ENCODE measurements at places on chromosomes 6 and 20. TPM values are rescaled to one million over a fixed set of nuclear protein-coding genes. Genes with fewer than 3 reads are reported as not detected.
A peak's percentile ranks its signal among the peaks of the same experiment; 100 is the strongest.

Gene TMEM74B
- total RNA-seq, result not detected

DNA sequence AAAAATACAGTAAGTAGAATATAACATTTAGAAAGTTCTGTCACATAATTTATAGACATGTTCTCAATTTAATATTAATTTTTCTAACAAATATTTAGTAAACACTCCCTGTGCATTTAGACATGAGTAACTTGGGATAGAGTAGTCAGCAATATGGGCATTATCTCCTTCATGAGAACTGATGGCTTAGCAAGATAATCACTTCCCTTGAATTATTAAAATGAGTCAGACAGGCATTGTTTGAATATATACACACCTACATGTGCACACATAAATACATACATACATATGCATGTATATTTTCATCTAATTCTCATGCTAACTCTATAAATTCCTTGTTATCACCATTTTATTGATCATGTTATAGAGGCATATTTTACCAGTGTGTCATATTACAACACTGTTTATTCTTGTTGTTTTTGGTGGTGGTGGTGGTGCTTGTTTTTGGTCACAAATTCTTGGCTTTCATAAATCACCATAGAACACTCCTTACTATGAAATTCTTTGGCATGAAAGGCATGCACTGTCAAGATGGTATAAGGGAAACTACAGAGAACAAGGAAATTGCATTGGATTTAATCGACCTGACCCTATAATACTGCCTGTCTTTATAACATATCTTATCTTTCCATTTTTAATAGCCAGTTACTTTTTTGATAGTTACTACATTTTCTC, 434.5 kb upstream of the MANEA start:
- no peak for DNase-seq

Gene KIF25
- not detected for total RNA-seq

DNA sequence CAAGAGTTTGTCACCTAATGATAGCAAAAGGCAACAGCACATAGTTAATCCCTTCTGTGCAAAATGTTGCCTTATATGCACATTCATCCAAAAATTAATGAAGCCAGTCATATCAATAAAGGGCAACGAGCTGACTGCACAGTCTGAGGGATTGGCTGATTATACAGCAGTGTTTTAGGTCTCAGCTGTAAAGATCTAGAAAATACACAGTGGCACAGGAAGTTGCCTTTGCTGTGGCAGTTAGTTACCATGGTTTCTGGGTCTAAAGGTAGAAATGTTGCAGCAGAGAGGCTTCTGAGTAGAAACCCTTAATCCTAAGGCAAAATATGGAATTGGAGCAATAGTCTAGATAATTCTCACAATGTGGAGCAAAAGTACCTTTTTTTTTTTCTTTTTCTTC, 89.7 kb downstream of the SMPDL3A start:
- DNase-seq, result no peak

DNA sequence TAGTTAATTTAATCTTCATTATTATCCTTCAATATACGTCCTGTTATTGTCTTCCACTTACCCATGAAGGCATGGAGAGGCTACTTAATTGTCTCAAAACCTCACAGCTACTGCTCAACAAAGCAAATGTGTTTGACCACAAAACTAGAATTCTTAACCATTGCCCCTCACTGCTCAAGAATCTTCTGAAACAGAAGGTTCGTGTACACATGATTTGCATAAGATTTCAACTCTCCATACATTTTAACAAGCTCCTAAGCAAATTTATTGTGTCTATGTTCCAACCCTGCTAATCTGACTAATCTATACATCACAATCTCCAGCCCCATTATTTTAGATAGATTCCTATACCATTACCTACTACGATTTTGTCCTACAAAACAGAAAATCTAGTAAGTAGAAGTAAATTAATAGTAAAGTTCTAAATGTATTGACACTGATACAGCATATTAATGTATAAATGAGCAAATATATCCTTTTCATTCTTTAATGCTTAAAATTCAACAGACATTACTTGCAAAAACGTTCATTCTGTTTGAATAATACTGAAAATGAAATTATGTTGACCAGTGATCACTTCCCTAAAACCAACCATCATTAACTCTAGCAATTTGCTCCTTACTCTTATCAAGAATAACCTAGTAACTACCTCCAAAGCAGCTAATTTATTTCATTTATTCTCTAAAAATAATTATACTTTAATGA, 89.7 kb upstream of the RNF217 start:
- DNase-seq, result no peak

Gene EPB41L1
- total RNA-seq, result 22.9 TPM

Gene ANKRD66
- total RNA-seq, result not detected

- DNase-seq, result no peak
Observed at GRCh38 chr6:24621626-24622289, 24.2 kb downstream of the KIAA0319 start.

GRCh38 chr6:15427331-15428070, 181.6 kb downstream of the JARID2 start:
- no peak for DNase-seq

DNA sequence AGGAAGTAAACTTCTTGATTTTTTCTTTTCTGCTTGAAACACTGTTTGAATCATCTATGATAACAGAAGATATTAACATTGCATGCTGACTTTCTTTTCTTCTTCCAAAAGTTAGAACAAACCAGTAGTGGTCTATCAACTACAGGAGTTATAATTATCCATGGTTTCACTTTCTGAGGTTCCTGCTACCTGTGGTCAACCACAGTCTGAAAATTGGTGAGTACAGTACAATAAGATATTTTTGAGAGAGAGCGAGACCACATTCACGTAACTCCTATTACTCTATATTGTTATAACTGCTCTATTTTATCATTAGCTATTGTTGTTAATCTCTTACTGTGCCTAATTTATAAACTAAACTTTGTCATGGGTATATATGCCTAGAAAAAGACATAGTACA, 86.1 kb downstream of the MAP7 start:
- no peak for DNase-seq

Gene PCK1
- not detected for total RNA-seq

GRCh38 chr6:130713144-130713543, 114.1 kb upstream of the SMLR1 start:
- no peak for DNase-seq

Gene PRDM13
- total RNA-seq, result not detected

Gene BPIFB2
- total RNA-seq, result not detected

DNA sequence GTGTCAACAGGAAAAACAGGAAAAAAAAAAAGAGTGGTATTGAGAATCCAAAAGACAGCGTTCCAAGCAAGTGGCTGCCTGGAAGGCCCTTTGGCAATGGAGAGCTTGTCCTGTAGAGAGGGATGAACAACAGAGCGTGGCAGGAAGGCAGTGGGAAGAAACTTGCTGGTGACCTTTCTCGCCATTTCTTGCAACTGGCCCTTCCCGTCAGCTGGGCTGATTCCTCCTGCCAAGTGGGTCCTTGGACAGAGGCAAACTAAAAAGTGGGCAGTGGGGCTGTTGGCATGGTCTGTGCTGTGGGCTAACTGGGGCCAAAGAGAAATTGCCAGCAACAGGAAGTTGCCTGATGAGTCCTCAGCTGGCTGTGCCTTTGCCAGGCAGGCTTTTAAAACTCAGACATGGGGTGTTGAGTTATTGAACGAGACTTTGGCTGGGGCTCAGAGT, 43.9 kb upstream of the CLDN20 start:
- peak; percentile 81 for DNase-seq

- peak; percentile 33 for DNase-seq
Observed at GRCh38 chr6:51959744-51960383, 127.5 kb downstream of the PKHD1 start.

DNA sequence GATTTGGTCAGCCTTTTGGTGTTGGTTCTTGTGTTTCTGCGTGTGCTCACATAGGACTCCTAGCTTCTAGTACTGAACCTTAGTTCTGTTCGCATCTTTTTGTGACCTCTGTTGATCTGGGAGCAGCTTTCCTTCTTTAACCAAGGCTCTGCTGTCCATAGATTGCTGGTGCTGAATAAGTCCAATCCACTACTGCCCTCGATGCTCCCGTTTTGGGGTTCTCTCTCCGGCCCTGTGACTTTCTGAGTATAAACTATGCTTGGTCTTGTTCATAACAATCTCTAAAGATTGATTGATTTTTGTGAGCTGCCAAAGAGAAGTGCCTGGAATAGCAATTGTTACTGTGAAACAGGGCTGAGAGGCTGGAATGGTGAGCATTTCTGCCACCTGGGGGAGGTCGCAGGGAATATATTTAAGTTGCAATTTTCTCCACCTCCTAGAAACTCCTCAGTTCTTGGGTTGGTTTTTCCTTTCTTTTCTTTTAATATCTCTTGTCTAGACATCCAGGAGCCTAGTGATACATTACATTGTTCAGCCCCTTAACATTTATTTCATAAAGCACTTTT, 422.9 kb upstream of the CHD6 start:
- DNase-seq, result no peak

Gene RARS2
- 24.0 TPM for total RNA-seq

- peak; percentile 76 for DNase-seq
Observed at GRCh38 chr20:31837896-31838397, 7.5 kb downstream of the FOXS1 start.

Gene TRIM10
- total RNA-seq, result not detected

DNA sequence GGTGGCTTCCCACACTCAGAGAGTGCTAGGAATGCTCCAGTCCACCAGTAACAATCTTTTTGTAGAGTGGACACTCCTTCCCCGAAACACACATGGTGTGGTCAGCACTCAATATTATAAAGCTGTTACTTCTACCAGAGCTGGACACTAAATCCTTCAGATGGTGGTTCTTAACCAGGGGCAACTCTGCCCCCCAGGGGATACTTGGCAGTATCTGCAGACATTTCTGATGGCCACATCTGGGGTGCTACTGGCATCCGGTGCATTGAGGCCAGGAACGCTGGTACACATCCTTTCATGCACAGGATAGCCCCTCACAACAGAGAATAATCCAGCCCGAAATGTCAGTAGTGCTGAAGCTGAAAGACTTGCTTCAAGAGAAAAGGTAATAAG, 124.4 kb downstream of the NFATC2 start:
- no peak for DNase-seq

- DNase-seq, result no peak
Observed at GRCh38 chr6:37699138-37699766, 1.6 kb upstream of the MDGA1 start.

Gene LTB
- total RNA-seq, result not detected

DNA sequence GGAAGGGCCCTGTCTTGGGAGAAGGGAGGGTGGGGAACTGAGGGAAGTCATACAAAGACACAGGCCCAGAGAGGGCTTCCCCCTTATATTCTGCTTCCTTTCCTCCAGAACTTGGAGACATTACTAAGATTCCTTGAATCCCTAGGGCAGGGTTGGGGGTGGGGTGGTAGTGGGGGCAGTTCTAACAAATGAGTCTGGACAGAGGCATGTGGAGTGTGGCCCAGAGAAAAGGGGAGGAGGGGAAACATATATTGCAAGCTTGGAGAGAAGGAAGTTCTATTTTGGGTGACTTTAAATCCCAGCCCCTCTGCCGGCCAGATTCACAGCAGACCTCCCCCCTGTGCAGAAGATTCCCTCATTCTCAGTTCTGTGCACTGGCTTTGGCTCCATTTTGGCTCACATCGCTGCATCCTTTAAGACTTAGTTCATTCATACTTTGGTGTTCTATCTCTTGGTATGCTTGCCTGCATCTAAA, 43.7 kb downstream of the DAAM2 start:
- DNase-seq, result no peak

DNA sequence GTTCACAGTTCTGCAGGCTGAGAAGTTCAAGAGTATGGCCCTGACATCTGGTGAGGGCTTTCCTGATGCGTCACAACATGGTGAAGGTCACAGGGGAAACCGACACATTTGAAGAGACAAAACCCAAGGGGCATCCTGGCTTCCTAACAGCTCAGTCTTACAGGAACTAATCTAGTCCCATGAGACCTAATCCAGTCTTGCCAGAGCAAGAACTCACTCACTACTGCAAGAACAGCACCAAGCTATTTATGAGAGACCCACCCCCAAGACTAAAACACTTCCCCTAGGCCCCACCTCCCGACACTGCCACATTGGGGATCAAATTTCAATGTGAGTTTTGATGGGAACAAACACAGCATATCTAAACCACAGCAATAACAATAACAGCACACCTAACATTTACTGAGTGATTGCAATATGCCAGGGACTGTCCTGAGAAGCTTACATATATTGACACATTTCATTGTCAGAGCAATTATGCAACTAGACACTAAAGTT, 46.6 kb downstream of the TPBG start:
- DNase-seq, result no peak

Gene MUC22
- not detected for total RNA-seq

GRCh38 chr6:129853996-129854711, 7.0 kb downstream of the TMEM244 start:
- peak; percentile 30 for DNase-seq

GRCh38 chr6:53530780-53531386, 14.0 kb downstream of the GCLC start:
- no peak for DNase-seq

DNA sequence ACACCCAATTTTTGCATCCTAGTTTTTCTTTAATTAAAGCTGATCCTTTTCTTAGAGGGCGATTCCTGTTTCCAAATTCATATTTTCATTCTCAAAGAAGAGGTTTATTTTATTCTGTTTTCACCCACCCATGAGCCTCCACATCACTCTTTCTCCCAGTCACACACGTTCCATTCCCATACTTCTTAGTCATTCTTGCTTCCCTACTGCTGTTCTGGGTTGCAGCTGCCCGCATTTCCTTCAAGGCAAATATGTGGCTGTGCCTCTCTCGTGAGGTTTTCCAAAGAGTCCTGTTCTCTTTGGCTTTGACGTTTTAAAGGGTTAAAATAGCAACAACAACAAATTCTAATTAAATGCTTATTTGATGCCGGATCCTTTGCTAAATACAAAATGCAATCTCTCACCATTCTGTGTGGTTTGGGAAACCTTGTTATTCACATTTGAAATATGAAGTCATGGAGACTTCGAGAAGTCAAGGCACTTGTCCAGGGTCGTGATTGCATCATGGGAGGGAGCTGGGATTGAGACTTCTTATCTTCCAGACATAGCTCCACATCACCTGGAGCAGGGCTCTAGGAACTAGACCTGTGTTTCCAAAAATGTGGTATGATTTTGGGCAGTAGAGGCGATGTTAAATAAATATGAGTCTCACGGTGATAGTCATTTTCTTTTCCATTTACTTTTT, 126.6 kb downstream of the DOK5 start:
- DNase-seq, result no peak

DNA sequence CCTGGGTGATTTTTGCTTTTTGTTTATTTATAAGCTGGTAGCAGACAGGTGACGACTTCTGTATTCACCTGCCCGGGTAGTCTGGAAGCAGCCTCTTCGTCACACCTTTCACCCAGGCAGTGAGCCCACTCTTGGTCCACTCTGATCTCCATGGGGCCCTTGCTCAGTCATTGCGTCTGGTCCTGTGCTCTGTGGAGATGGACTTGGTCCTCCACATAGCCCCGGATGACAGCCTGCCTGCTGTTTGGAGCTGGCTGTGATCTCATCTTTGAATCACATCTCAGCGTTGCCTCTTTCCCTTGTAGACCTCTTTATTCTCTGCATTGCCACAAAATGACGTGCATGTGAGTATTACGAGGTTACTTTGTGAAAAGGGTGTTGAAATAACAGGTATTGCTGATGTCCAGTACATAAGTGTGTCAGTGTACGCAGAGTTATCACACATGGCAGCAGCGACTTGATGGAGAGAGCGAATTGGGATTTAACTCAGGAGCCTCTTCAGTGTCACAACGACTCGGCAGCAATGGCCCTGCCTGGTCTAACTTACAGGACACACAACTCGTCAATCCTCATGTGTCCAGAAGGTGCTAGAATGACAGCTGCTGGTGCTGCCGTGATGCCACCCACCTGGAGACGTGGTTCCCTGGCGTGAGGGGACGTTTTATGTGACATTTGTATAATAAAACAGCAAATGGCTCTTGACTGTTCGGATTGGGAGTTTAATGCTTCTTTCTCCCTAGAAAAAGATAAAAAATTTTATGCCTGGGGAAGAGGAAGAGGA, 24.2 kb upstream of the FRMD1 start:
- DNase-seq, result no peak

Gene NOTCH4
- total RNA-seq, result not detected

Data from MG63 (cell line).